Activated CD8-positive, alpha-beta memory T cell treated with anti-CD3 and anti-CD28 coated beads for 1 hour (primary cell): ENCODE measurements at places on chromosomes 1 and 21.

- DNase-seq: no peak
Observed at GRCh38 chr1:38185913-38186312, 139.3 kb upstream of the POU3F1 start.

DNA sequence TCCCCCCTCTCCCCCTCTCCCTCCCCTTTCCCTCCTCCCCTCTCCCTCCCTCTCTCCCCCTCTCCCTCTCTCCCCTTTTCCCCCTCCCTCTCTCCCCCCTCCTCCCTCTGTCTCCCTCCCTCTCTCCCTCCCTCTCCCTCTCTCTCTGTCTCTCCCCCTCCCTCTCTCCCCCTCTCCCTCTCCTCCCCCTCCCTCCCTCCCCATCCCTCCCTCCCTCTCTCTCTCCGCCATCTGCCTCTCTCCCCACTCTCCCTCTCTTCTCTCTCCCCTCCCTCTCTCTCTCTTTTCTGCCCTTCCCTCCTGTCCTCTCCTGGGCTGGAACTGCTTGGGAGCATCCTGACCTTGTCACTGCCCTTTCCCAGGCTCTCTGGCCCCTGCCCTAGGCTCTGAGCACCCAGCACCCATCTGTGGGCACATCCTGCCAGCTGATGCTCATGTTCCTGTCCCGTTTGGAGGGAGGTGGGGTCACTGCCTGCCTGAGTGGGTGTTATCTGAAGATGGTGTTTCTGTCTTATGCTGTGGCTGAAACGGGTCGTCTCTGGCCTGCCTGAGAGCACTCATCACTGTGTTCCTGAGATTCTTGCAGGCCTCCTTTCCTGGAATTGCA, 10.8 kb downstream of the FTCD start:
- DNase-seq: no peak

- DNase-seq: no peak
Observed at GRCh38 chr1:55916907-55917306, 662.5 kb downstream of the PLPP3 start.

GRCh38 chr1:73839922-73840321, 358.1 kb downstream of the LRRIQ3 start:
- DNase-seq: no peak

GRCh38 chr1:156455362-156455761, 45.2 kb downstream of the MEF2D start:
- no peak for DNase-seq

GRCh38 chr1:22869325-22869724, 103.3 kb downstream of the LACTBL1 start:
- DNase-seq: no peak

DNA sequence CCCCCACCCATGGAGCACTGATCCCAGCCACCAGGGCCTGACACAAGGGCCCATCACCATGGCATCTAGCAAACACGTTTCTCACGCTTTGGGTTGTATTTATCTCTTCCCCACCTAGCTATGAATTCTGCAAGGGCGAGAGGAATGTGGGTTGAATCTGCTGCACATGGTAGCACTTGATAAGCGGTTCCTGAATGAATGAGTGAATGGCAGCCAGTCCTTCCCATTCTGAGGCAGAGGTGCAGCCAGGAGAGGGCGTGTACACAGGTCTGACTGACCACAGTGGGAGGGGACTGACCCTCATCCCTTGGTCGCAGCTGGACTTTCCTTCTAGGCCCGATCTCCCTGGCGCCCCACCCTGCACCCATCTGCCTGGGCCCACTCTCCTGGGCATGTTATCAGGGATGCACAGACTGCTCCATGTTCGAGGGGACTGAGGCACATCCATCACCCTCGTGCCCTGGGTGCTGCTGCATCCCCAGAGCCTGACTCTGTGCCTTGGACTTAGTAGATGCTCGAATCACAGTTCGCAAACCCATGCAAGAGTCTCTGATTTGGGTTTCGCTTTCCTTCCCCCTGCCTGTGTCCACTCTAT, 1.0 kb downstream of the RD3 start:
- no peak for DNase-seq

DNA sequence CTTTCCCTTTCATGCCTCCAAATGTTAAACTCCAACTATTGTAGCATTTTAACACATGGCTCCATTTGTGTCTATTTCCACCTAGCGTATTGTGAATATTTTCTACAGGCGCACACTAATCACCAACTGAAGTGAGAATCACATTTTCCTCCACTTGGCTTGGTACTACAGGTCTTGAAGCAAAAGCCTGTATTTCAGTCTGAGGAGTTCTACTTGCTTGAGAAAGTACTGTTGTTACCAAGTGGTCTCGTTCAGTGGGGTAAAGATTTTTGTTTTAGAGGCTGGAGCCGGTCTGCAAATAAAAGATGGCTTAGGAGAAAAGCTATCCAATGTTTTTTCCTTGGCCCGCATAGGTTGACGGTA, 550 bp upstream of the PTBP2 start:
- no peak for DNase-seq

DNA sequence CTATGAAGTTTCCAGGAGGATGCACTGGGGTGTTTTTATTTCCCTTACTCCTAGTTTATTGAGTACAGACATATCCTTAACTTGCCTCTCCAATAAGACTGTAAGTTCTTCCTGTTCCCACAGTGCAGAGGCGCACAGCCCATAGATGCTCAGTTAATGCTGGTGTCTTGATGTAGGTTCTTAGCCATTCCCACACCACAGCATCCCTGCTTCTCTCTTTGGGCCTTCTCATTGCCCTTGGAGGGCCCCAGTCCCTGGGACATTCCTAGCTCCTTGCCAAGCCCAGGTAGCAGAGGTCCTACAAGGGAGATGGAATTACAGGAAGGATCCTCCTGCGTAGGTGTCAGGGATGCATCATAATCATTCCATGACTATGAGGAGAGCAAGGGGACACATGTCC, 61.6 kb upstream of the HMGB4 start:
- no peak for DNase-seq

DNA sequence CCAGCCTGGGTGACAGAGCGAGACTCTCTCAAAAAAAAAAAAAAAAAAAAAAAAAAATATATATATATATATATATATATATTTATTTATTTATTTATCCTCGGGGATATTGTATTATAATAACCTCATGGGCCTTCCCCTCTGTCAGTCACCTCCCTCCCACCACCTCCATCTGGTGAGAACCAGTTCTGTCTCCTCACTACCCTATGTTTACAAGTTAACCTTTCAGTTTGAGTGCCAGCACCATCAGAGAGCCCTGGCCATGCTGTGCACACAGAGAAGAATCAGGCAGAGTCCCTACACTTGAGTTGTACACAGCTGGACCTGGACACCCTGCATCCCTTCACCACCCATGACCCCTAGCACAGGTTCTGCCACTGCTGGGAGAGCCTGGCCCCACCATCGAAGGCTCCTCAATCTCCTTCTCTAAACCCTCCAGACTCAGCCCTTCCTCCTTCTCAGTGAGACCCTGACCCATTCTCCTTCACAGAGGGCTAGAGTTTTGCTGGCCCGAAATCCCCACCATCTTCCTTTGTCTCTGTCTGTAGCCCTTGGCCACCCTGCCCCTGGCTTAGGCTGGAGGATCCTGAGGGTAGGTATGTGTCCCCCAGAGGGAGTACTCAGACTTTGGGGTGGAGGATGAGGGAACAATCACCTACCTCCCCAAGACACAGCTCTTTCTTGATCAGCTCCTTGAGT, 1.2 kb downstream of the S100A5 start:
- no peak for DNase-seq

- no peak for DNase-seq
Observed at GRCh38 chr1:3244927-3245315, 175.9 kb downstream of the PRDM16 start.

DNA sequence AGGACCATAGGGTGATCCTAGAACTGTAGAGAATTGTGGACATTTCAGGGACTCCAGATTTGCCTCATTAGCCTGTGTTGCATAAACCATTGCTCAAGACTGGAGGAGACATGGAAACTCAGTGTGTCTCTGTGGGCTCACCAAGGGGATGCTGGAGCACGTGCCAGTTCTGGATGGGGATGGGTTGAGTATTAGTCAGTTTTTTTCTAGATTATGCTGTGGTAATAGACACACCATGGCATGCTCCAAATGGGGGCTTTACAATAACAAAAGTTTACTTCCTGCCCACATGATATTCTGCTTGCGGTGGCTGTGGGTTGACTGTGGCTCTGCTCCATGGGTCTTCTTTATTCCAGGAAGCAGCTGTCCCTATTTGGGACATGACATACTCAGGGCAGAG, 125.4 kb downstream of the FOXD2 start:
- no peak for DNase-seq

- no peak for DNase-seq
Observed at GRCh38 chr1:236204656-236205055, 62.3 kb downstream of the GPR137B start.

DNA sequence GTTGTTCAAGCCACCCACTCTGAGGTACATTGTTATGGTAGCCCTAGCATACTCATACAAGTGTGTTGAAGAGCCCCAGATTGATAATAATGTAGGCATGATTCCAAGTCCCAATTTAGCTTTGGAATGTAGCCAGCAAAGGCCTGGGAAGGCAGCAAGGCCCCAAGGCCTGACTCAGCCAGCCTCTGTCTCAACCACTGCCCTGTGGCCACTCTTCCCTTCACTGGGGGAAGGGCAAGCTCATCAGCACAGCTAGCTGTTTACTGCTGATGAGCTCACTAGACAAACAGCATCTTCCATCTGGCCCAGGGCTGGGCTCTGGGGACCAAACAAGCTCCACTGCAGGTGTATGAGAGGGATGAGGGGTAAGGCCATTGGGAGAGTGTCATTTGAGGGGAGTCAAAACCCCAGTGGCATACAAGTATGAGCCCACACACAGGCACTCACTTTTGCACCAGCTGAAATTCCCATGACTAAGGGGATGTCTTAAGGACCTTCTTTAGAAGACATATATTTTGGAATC, 2.2 kb upstream of the IRF6 start:
- no peak for DNase-seq

GRCh38 chr1:161158316-161159010, 837 bp upstream of the USP21 start:
- DNase-seq: no peak

- DNase-seq: no peak
Observed at GRCh38 chr1:15311880-15312279, 64.9 kb downstream of the FHAD1 start.

DNA sequence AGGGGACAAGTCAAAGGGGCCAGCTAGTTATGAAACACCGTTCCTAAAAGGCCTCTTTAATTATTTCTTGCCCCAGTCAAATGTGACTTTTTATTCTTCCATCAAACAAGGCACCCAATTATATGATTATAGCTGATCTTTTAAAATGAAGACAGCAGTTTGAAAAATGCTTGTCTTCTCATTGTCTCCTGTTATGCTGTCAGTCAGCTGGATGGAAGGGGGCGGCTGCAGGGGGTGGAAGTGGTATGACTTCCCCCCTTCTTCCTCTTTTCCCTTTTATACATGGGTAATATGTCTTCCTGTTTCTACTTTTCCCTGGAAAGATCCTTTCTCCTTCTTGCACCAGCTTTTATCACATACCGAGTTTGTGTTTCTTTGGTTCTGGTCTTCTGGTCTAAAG, 25.8 kb upstream of the KCNA10 start:
- DNase-seq: no peak

DNA sequence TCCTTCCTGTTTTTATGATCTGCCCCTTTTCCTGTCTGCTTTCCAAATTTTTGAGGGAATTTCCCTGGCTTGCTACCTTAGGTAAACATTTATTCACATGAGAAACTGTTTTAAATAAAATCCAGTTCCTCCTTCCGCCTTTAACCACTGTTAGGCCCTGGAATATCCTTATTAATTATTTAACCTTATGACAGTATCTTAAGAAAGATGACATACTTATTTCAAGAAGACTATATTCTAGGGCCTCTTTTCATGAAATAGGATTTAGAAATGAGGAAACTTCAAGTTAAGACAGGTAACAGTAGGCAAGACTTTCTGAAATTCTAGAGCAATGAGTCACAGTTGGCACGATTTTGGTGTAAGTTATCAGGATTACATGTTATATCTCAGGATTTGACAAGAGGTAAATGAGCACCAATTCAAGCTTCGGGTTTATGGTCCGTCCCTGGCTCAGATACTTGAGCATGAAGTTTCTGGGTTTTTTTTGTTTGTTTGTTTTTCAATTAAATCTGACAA, 2.0 kb upstream of the TNFSF18 start:
- no peak for DNase-seq

- DNase-seq: no peak
Observed at GRCh38 chr1:80218112-80218511, 1211.6 kb upstream of the ADGRL4 start.

DNA sequence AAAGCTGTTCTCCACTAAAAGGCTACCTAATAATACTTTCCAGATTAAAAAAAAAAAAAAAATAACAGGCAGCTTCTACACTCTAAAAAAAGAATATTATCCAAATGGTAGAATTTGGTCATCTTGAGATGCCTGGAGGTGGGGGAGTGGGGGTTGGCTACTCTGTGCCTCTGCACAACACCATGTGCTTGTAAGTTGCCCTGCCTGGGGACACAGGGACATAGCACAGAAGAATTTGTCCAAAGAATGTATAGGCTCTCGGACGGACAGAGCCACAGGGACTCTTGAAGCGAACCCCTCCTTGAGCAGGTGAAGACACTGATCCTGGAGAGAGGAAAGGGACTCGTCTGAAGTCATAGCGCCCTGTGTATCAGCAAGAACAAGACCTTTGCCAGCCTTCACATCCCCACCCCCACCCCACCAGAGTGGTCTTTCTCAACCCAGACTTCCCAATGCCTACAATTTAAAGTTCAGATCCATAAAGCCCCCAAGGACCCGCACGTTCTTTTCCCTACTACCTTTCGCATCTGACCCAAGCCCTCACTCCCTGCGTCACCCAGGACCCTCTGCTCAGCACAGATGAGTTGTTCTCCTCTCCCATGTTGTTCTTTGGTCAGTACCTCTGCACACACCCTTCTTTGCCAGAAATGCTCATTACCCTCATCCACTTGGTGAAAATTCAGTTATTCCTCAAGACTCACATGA, 72.6 kb downstream of the LGR6 start:
- no peak for DNase-seq

- no peak for DNase-seq
Observed at GRCh38 chr1:175000697-175001187, 995 bp downstream of the CACYBP start.

- DNase-seq: no peak
Observed at GRCh38 chr1:934991-935750, 11.4 kb downstream of the SAMD11 start.

DNA sequence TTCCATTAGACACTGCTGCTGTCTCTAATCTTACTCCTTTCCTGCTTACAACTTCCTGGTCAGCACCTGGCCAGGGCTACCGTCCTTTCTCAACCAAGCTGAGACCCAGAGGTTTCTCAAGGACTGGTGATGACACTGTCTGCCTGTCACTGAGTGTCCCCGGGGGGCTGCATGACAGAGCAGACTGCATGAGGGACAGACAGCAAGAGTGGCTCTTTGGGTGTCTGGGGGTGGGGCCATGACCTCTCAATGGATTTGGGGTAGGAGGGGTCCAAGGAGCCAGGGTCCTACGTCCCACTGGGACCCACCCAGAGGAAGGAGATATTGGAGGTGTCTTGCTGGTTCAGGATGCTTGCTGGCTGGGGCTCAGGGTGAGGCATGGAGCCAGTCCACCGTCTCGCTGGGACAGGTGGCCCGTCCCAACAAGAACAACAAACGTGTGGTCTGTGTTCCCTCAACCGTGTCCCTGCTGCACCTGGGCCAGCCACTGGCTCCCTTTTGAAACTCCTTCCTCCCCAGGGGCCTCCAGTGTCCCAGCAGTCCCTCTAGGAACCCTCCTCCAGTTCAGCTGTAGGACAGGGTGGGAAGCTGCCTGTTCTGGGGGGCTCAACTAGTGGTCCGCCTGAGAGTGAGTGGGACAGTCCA, 344.6 kb upstream of the AJAP1 start:
- DNase-seq: no peak
